ENCODE measurements at places on chromosomes 3 and 15. TPM values are rescaled to one million over a fixed set of nuclear protein-coding genes. Genes with fewer than 3 reads are reported as not detected.

DNA sequence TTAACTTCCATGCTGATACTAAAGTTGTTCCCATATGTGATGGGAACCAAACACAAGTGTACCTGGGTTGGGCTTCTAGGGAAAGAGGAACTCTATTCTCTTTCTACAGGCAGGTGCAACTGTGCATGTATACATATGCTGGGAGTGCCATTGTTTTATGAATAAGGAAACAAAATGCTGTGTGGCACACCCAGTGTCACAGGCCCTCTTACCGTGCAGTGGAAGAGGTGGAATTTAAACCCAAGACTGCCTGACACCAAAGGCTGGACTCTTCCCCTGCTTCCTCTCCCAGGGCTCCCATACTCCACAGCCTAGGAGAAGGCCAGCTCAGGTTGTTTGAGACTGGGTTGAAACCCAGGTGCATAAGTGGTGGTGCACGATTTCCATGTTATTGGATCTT is 1.9 kb upstream of the FETUB start:
- DNase-seq, result no peak

- DNase-seq, result peak; percentile 3
Measured at GRCh38 chr3:45730409-45731154, 41.4 kb downstream of the SACM1L start.

GRCh38 chr3:125513490-125514115 is 6.4 kb downstream of the SNX4 start:
- DNase-seq, result no peak

ATP6V1A gene
- 122 TPM for total RNA-seq

KCNMB3 gene
- total RNA-seq, result 0.10 TPM
